ENCODE measurements at places on chromosomes 4 and X.

DNA sequence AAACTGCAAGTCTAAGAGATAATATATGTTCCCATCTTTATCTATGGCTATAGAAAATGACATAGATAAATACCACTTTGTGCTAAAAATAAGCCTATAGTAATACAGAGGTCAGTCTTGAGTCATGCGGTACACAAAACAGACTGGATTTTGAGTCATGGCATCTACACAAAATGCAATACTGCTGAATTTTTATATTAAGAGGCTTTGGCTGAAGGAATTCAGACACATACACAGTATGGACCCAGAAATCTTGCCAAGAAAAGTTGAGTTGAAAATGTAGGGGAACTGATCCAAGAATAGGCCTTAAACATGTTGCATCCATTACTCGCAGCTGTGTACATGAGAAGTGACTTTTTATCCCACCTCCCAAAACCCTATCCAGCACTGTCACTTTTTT is 184.4 kb downstream of the TENM3 start:
- DNase-seq, result no peak

DNA sequence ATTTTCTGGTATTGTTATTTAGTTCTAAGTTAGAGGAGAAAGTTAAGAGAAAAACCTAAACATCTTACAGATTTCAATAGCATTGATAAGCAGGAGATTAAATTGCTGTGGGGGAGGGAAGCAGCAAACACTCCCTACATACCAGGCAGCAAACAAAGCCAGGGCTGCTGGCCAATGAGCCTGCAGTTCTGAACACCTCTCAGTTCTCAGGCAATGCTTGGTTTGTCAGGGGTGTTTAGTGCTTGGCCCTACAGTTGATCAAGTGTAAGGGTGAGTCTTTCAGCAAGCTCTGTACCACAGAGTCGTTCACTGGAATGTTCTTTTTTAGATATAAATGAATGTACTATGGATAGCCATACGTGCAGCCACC is 38.6 kb downstream of the EGFL6 start:
- no peak for DNase-seq

- DNase-seq, result no peak
These were observed 7.9 kb downstream of the PLK4 start for GRCh38 chr4:127888559-127888958.

DNA sequence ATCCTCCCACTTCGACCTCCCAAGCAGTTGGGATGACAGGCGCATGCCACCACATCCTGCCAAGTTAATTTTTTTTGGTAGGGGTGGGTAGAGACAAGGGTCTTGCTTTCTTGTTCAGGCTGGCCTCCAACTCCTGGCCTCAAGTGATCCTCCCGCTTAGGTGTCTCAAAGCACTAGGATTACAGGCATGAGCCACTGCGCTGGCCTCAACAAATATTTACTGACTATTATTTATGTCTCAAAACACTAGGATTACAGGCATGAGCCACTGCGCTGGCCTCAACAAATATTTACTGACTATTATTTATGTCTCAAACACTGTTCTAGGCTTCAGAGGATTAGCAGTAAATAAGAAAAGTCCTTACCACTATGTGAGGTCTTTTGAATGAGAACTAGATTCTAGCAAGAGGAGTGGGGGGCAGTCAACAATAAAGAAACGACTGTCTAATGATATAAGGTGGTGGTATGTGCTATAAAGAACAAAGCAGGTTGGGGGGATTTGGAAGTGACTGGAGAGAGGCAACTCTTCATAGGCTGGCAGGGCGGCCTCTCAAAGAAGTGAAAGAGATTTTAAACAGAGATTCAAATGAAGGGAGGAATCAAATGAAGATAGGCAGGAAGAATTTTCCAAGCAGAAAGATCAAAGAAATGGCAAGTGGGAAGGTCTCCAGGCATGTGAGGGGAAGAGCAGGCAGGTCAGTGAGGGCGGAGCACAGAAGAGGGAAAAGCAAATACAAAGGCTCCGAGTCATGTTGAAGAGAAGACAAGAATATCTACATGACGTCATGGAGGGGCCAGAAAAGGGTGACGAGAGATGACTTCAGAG is 12.7 kb upstream of the ACSL1 start:
- DNase-seq, result no peak

- peak; percentile 23 for DNase-seq
These were observed 61.7 kb downstream of the SLIT2 start for GRCh38 chr4:20313237-20314030.

- no peak for DNase-seq
These were observed 34.5 kb upstream of the PPM1K start for GRCh38 chr4:88318751-88319350.

DNA sequence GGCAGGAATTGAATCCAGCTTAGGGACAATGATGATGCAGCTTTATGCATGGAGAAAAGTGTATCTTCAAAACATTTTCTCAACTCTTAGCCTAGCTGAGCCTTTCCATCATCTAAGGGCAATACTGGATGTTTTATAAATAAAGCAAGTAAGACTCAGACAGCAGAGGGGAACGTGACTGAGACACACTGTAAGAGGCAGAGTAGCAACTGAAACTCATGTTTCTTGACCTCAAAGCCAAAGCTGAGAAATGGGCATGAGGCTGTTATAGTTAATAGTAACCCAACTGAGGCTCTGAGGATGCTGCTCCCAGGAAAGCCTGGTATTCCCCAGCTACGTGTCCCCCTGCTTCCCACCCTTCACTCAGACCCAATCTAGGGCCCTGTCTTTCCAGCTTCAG is 44.6 kb downstream of the ARHGEF9 start:
- DNase-seq, result no peak

GRCh38 chr4:180052629-180053028 is 2190.6 kb upstream of the TENM3 start:
- DNase-seq, result no peak

- DNase-seq, result no peak
These were observed 33.0 kb upstream of the RAB9B start for GRCh38 chrX:103864886-103865534.

GRCh38 chr4:170497112-170497511 is 407.4 kb upstream of the AADAT start:
- no peak for DNase-seq

DNA sequence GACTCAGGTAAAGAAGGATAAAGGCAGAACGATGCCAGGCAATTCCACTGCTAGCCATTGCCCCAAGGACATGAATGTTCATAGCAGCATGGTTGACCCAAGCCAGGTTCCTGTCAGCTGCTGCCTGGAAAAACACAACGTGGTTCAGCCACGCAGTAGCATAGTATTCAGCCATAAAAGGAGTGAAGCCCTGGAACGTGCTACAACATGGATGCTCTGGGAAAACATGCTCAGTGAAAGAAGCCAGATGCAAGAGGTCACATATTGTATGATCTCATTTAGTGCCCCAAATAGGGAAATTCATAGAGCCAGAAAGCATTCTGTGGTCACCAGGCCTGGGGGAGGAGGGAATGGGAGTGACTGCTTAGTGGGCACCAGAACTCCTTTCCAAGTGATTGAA is 129.8 kb downstream of the GPR143 start:
- no peak for DNase-seq

DNA sequence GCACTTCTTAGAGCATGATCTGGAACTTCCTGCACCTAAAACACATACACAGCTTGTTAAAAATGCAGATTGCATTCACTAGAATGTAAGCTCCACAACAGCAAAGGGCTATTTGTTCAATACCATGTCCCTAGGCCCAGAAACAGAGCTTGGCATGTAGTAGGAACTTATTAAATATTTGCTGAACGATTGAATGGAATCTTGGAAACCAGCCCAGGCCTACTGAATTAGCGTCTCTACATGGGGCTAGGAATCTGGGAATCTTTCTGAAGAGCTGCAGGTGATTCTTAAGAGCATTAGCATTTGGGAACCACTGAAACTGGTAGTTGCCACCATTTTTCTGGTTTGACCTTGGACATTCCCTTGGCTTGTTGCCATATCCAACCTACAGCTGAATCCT is 234.1 kb downstream of the STIM2 start:
- DNase-seq, result no peak

- DNase-seq, result no peak
These were observed 91.7 kb upstream of the KDR start for GRCh38 chr4:55216863-55217635.

GRCh38 chr4:88818631-88819470 is 121.2 kb upstream of the NAP1L5 start:
- DNase-seq, result peak; percentile 39

DNA sequence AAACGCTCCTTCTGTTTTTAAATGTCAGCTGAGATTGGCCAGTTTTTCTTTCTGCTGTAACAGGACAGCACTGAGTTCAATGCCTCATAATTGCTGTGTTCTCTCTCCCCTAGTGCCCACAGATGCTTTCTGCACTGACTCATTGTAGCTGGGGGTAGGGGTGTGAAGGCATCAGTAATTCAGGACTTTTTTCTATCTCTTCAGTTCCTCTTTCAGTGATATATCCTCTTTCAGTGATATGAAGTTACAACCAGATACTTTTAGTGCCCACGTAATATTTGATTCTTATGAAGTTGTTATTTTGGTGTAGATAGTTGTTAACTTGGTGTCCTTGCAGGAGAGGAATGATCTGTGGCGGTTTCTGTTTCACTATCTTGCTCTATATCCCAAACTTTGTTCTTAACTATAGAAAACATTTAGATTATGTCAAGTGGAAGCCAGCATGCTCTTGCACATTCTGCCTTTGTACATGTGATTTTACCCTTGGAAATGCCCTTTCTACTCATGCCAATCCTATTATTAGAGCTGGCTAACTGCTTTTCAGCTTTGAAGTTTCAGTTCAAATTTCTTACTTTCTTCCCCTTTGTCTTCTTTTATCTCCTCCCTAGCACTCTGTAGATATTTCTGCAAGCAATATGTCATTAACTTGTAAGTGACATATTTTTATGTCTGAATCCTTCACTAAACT is 1258.4 kb downstream of the FAM133A start:
- DNase-seq, result no peak

DNA sequence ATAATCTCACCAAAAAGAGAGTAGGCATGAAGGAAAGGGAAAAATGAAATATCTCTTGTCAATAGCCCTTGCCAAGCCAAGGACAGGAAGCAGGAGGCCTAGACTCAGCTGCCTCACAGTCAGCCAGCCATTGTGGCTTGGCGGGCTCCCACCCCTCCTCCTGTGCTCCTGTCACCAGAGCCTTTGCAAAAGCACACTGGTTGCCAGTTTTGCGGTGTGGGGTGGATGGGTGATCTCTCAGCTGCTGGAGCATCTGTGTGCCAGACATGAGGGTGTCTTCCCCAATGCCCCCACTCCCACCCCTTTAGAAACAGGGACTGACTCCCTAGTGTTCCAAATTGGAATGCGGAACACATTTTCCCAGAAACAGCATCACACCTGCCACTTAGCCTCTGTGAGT is 26.1 kb downstream of the ARHGEF6 start:
- DNase-seq, result no peak

GRCh38 chr4:186204103-186204559 is 12.8 kb downstream of the CYP4V2 start:
- DNase-seq, result no peak

DNA sequence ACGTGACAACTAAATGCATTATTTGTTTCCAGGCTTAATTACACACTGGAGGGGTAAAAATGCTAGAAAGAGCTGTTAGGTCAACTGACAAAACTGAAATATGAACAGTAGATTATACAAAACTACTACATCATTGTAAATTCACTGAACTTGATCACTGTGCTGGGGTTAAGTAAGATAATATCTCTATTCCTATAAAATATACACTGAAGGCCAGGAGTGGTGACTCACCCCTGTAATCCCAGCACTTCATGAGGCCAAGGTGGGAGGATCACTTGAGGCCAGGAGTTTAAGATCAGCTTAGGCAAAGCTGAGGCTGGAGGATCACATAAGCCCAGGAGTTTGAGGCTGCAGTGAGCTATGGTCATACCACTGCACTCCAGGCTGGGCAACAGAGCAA is 31.8 kb upstream of the NKX6-1 start:
- DNase-seq, result no peak
